Effector CD8-positive, alpha-beta T cell (primary cell): ENCODE measurements at places on chromosomes 1 and 21.

DNA sequence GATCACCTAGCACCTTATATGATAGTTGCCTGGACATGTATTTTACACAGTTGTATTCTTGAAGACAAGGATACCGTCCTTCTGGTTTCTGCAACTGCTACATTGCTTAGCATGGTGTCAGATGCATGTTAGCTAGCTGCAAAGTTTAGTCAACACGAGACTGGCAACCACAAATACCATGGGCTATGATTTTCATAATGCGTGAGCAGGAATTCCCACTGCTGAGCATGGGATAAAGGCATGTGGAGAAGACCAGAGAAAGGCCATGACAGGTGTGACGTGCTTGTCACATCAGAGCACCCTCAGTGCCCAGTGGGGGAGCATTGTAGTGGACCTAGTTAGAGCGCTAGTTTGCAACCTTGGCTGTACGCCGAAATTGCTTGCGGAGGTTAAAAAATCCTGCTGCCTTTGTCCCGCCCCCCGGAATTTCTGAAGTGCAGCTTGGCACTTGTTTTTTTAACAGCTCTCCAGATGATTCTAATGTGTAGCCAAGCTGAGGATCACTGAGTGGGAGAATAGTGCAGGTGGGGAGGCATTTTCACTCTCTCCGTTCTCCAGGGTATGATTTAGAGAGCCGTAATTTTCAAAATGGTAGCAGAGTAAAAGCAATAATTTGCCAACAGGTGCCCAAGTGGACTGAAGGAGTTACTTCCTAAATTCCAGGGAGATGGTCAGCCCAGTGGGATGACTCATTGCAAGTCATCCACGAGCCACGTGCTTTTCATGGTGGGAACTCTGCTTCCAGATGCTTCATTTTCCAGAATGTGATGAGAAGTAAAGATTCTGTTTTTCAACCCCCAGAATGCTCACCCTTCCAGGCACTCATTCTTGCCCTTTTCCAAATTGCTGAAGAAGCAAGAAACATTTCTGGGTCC, 81.0 kb downstream of the CNIH3 start:
- DNase-seq: no peak

DNA sequence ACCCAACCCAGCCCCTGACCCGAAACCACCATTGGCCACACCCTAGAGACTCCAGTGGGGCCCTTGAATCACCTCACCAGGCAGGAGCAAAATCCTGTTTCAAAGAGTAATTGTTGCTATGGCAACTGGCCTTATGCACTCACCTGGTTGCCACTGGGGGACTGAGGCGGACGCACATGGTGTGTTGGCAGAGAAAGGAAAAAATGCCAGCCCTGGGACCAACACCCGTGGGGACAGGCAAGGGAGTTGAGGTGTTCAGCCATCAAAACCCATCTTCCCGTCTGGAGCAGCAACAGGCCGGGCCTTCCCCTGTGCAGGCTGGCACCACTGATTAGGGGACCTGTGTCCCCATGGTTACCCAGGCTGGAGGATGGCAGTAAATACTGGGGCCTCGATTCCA, 395.8 kb upstream of the VAMP3 start:
- no peak for DNase-seq

DNA sequence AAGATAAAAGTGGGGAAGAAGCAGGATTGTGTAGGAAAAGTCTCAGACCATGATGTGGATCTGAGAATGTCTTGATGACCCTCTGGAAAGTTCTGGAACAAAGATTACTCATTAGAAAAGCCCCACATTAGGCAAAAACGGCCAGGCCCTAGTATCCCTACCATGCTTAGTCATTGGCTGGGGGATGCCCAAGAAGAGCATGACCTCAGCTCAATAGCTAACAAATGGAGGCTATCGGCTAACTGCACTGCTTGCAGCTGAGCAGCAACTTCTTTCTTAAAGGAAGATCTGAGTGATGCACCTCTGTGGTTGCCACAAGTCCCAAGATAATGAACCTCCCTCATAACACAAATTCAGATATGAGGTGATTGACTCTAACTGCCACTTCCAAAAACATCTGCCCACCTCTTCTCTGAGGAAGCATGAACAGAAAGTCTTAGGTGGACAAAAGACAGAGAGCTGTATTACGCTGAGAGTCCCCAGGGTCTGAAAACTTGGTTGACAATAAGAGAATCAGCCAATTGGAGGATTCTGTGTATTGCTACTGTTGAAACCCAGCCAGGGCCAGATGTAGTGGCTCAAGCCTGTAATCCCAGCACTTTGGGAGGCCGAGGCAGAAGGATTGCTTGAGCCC, 64.6 kb upstream of the AK4 start:
- DNase-seq: no peak

GRCh38 chr1:116988908-116989307, 12.7 kb upstream of the CD101 start:
- DNase-seq: no peak

DNA sequence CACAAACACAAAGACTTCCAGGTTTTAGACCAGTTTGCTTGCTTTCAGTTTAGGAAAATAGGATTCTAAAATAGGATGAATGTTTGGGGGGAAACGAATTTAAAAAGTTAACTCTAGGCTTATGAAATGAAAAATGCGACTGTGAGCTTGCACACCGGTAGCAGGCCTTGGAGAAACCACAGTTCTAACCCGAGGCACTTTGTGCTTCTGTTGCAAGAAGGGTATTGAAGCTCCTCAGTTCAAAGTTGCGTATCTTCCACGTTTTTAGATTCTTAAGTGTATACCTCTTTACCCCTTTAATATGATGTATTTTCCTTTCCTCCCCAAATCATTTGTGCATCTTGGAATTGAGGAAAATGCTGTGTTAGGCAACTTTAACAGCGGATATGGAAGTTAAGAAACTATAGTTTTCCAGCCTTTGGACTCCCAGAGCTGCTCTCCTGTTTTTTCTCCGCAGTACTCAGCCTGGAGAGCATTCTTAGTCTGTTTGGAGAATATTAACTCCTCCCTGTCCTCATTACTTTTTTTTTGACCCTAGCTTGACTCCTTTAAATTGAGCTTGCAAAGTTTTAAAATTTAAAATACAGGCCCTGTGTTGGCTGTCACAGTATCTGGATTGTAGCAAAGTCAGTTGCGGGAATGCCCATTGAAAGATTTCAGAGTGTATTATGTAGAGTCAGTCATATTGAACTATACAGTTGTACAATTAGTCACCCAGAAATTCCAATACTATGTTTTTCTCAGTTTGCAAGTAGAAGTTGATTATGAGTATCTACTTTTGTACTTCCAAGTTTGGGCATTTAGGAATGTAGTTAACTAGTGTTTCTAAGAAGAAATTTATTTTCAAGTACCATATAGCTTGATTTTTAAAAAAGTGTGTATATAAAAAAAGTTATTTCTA, 2.6 kb downstream of the MRPS6 start:
- DNase-seq: no peak

DNA sequence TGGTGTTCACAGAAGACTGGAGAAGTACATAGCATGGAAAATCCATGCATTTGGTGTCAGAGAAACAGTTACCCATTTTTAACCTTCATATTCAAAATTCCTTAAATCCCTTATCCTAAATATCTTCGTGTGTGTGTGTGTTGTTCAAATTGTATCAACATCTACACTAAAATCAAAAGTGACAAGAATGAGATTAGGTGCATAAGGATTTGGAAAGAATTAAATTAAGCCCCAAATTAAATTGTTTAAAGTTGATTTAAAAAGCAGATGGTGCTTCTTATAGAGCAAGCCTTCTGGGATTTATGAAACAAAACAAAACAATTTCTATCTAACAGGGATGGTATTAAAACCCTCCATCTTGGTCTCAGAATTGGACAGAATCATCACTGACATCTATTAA, 4.7 kb downstream of the RSPH1 start:
- no peak for DNase-seq

GRCh38 chr21:37659874-37660273, 256.4 kb downstream of the KCNJ6 start:
- DNase-seq: no peak

GRCh38 chr1:5111581-5111980, 457.2 kb downstream of the AJAP1 start:
- no peak for DNase-seq

GRCh38 chr21:44351535-44352252, 1.7 kb upstream of the TRPM2 start:
- no peak for DNase-seq
